Activated naive CD4-positive, alpha-beta T cell (primary cell): ENCODE measurements at places on chromosomes 3 and 15.

- no peak for DNase-seq
These were observed 103.2 kb upstream of the SLCO2A1 start for GRCh38 chr3:134132961-134133360.

DNA sequence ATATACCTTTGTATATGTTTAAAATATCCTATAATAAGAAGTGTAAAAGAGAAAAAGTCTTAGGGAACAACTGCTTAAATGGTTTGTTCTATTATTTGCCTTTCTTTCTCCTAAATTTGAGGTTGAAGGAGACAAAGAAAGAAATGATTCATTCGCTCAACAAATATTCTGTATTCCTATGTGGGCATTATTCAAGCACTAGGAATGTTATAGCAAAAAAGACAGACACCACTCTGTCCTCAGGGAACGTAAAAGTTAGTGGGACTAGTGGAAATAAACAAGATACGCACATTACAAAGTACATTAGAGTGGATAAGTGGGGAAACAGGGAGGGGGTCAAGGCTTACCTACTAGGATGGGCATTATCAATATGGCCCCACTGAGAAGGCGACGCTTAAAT lies 332.2 kb downstream of the LPP start:
- DNase-seq, result no peak

- DNase-seq, result no peak
These were observed 435 bp downstream of the RAB27A start for GRCh38 chr15:55289011-55289745.

GRCh38 chr15:30059771-30060170 lies 23.0 kb upstream of the GOLGA8J start:
- DNase-seq, result no peak

- no peak for DNase-seq
These were observed 115.8 kb downstream of the NEK10 start for GRCh38 chr3:27253391-27253790.

- no peak for DNase-seq
These were observed 30.9 kb downstream of the PLSCR1 start for GRCh38 chr3:146513386-146514051.

DNA sequence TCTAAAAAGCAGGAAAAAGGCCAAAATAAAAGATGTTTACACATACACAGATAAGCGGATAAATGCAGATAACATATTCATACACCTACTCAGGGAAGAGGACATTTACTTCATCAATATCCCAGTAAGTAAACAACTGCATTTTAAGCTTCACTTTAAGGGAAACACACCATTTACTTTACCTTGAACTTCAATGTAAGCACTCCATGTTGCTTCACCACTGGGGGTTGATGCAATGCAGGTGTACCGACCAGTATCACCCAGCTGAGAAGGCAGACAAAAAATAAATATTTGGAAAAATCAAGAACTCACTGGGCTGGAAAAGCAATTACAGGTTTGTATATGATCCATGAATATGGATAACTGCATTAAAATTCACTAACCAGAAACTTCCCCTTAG lies 1099.5 kb downstream of the ROBO1 start:
- no peak for DNase-seq

GRCh38 chr3:85360742-85361387 lies 402.1 kb downstream of the CADM2 start:
- no peak for DNase-seq

DNA sequence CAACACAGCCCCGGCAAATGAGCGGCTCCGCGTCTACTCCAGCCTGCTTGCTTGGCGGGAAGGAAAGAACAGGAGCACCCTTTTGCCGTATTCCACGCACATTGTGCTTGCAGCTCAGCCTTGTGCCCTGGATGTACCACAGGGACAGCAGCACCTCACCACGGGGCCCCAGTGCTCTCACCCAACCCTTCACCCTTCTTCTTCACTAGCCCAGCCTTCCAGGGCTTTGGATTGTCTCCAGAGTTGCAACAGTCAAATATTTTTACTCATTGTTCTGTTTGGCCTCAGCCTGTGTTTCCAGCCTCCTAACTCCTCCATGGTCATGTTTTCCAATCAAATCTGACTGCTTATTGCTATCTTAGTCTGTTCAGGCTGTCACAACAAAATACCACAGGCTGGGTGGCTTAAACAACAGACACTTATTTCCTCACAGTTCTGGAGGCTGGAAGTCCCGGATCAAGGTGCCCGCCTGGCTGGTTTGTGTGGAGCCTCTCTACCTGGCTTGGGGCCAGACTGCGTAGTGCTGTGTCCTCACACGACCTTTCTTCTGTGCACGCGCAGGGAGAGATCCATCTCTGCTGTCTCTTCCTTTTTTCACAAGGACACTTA lies 79.2 kb upstream of the ABHD17C start:
- DNase-seq, result no peak

DNA sequence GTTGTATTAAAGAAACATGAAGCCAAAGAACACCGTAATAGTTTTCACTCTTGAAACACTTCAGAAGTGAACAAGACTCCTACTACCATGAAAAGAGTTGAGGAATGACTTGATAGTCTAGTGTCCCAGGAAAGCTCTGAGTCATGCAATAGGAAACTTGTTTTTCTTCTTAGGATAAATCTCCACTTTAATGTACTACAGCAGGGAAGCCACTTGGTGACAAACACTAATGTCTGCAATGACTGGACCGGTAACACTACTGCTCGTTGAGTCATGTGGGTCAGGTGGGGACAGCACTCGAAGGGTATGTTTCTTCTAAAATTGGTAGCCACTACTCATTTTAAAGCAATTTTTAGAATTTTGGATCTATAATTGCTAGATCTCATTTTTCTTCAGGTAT lies 291.7 kb upstream of the CNTN3 start:
- DNase-seq, result no peak

GRCh38 chr3:56976651-56977560 lies 83.6 kb upstream of the SPATA12 start:
- no peak for DNase-seq
